ENCODE measurements at places on chromosomes 4 and X.

DNA sequence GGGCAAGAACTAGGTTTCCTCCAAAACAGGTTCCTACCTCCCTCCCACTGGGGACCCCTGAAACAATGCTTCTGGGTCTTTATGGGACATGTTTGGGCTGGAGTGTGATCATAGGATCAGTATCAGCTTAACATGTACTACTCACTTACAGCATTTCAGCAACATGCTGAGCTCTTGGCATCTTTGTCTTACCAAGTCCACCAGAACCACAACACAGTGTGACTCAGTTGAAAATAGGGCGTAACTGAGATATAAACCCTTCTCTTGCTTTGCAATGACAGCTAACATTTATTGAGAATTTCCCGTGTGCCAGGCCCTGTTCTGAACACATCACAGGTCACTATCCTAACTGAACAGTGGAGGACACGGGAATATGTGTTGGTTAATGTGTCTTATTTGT is 218.5 kb upstream of the LNX1 start:
- DNase-seq: no peak

GRCh38 chrX:68307769-68308168 is 125.5 kb downstream of the OPHN1 start:
- no peak for DNase-seq

DNA sequence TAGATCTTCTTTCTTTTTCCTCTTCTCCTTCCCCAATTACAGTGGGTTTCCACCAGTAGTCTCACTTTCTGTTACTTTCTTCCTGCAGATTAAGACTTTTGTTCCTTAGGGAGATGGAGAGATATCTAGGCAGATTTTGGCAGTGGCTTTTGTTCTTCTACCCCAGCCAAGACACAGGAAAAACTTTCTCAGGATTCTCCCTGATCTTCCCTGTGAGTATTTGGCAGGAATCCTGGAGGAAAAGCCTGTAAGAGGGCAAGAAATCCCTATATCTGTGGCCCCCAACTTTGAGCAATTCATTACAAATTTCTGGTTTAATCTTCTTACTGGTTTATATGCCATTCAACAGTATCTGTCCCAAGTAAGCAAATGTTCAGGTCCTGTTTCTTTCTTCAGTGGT is 21.9 kb downstream of the SLC9A7 start:
- DNase-seq: no peak

GRCh38 chrX:87045352-87045751 is 472.2 kb upstream of the KLHL4 start:
- DNase-seq: no peak
